ENCODE measurements at places on chromosomes 16 and 17.

- DNase-seq: no peak
Observed at GRCh38 chr17:10608244-10608643, 48.9 kb downstream of the MYH3 start.

GRCh38 chr16:87067836-87068761 is 249.1 kb downstream of the C16orf95 start:
- DNase-seq: peak; percentile 45

GRCh38 chr16:17342031-17342430 is 128.7 kb downstream of the XYLT1 start:
- DNase-seq: no peak

- DNase-seq: peak; percentile 78
Observed at GRCh38 chr17:64063766-64064224, 43.4 kb upstream of the ICAM2 start.

GRCh38 chr16:31258366-31258765 is 1.4 kb upstream of the ITGAM start:
- DNase-seq: no peak
